ENCODE measurements at places on chromosomes 12 and 14.

GRCh38 chr12:2098852-2099251 is 46.1 kb downstream of the CACNA1C start:
- DNase-seq = no peak

- DNase-seq = no peak
These were observed 45.9 kb upstream of the IFNG-AS1 start for GRCh38 chr12:67943141-67943892.

DNA sequence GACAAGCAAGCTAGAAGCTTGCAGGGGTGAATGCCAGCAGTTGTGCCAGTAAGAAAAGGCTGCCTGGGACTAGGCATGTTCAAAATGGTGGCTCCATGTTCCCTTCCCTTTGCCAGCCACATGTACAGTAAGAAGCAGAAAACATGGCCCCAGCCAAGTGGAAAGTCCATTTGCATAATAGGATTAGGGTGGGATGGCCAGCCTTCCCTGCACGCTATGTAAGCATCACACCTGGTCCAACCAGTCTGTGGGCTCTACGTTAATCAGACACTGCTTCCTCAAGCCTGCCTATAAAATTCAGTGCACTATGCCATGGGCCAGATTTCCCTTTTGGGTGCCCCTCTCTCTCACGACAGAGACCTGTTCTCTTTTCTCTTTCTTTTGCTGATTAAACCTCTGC is 288.4 kb downstream of the GXYLT1 start:
- no peak for DNase-seq

DNA sequence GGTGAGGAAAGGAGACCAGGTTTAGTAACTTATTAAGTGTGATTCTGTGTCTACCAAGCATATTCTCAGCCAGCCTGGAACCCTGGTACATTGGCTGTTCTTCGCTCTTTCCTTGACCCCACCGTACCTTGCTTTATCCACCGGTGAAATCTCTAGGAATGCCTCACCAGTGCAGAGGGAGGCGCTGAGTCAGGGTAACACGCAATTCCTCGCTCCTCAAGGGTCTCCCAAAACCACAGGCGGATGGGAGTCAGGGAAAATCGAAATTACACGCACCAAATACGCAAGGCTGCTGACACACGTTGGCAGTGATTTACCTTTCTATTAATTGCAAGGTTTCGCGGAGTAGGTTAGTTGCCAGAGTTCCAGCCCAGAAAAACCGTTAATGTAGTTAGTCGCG is 845 bp downstream of the L3HYPDH start:
- no peak for DNase-seq

DNA sequence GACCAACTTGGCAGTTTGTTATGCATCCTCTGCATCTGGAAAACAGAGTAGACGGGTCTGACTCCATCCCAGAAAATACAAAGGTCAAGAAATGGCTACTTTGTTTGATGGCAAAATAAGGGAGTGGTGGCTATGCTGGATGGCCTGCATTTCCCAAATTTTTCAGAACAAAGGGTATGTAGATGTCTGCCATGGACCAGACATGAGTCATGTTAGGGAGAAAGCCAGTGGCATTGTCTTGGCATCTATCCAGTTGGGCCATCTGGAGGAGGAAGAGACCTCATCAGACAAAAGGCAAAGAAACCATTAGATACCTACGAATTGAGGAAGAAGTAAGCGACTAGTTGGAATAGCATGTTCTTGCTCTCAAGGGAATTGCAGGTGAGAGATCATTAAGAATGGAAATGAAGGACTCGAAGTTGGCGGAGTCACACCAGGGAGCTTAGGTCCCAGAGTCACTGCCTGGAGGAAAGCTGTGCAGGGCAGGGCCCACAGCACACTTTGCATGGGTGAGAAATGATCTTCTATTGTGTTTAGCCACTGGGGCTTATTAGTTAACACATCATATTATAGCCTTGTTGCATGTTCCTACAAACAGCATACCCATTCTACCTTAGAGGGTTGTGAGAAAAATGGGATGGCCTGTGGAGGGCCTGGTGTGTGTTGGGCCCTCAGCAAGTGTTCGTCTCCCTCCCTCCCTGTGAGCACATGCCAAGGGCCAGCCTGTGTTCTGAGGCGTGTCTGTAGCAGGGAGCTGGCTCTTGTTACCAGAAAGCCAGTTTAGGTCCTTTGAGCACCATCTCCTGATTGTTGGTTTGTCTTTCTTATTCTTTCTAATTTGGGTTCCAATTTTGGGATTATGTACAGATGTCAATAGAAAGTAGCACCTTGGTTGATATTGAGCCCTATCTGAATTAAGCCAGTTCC is 119.4 kb downstream of the KTN1 start:
- DNase-seq = no peak

- DNase-seq = no peak
These were observed 537.3 kb downstream of the TMTC2 start for GRCh38 chr12:83224012-83224411.

GRCh38 chr12:8036346-8036745 is 3.8 kb downstream of the FOXJ2 start:
- no peak for DNase-seq

DNA sequence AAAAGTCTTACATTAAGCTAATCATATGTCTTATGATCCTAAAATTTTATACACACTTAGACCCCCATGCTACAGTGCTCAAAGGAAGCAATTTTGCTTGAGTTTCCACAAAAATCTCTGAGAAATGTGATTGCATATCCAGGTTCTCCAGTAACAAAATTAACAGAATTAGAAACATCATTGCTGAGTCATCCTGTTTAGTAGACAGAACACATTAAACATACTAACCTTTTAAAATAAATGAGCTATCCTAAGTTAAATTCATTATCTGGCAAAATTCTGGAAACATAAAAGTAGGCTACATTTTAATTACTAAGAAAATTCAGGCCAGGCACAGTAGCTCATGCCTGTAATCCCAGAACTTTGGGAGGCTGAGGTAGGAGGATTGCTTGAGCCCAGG is 94.7 kb downstream of the DENND5B start:
- DNase-seq = no peak

DNA sequence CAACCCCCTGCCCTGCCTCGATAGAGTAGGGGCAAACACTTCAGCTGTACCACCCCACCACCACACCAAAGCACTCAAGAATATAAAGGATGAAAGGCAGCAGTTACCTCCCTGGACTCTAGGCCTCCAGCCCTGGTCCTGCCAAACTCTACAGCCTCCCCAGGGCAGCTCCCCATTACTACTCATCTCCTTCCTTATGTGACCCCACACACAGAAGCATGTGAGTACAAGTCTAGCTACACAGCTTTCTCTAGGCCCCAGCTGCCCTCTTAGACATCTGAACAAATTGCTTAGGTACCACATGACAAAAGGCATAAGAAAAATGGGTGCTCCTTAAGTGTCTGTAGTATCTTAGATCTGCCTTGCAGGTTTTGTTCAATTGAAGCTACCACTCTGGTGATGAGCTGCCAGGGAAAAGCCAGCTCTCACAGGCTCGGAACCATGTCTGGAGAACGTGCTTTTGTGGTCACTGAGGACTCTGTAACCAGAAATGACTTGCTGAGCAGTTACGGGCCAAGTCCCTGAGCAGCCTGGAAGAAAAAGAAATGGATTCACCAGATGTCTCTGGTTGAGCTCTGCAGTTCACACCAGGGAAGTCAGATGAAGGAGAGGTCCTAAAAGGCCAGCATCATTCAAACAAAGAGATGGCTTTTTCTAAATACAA is 32.8 kb downstream of the FMNL3 start:
- no peak for DNase-seq

- DNase-seq = no peak
These were observed 49.0 kb downstream of the TSPAN11 start for GRCh38 chr12:30975581-30975980.

DNA sequence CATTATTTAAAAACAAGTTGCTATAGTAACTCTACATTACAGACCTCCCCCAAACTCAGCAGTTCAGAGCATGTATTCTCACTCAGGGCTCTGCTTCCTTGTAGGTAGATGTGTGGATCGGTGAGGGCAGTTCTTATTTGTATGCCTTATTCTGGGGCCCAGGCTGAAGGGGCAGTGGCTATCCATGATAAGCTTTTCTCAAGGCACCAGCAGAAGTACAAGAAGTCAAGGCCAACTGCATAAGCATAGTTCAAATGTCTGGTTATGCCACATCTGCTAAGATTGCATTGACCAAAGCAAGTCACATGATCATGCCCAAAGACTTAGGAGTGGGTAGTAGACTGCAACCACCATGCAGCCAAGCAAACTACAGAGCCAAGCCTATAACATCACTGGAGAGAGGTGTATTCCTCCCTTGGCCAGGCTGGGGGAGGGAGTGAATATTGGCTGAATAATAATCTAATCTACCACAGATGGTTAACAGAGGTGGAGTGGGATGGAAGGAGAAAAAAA is 4.6 kb downstream of the PSEN1 start:
- no peak for DNase-seq

- no peak for DNase-seq
These were observed 87.3 kb upstream of the NUDT4 start for GRCh38 chr12:93290391-93290790.

GRCh38 chr14:31326111-31326510 is 94.2 kb downstream of the HEATR5A start:
- DNase-seq = no peak

- no peak for DNase-seq
These were observed 1.5 kb downstream of the TMEM132C start for GRCh38 chr12:128268379-128268995.

DNA sequence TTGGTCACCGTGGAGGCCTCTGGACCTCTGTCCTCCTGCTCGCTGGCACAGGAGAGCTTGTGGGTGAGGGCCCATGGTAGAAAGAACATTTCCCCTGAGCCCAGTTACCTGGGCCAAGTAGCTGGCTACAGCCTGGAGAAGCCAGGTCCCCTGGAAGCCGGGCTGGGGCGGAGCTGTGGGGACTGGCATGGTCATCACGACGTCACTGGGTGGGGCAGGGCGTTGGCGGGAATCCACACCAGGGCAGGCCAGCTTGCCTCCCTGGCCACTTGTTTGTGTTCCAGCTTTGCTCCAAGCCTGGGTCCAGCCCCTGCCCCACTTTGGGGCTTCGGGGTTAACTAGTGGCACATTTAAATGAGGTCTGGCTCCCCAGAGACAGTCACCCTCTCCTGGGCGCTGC is 35.0 kb upstream of the SLC24A4 start:
- DNase-seq = no peak

DNA sequence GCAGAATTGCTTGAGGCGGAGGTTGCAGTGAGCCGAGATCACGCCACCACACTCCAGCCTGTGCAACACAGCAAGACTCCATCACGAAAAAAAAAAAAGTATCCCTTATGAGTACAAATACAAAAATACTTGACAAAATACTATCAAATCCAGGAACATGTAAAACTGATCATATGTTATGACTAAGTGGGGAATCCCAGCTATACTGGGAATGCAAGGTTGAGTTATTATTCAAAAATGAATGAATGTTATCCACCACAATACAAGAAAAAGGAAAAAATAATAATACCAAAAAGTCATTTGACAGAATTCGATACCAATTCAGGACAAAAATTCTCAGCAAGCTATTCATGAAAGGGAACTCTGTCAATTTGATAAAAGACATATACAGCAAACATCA is 32.6 kb downstream of the MOK start:
- no peak for DNase-seq

DNA sequence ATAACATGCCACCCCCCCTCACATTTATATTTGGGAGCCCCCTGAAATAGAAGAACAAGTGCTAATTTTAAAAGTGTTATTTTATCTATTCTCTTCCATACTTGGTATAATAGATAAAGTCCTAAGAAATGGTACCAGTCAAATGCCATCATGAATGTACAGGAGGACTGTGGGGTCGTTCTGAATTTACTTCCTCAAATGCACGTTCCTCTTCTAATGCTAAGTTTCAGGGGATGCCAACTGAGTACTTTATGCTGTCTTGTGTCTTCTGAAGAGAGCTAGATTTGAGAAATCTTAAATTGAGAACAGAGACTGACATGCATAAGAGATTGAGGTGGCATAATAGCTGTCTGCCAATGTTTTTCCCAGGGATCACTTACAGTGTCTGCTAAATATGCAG is 59.0 kb downstream of the CFAP54 start:
- no peak for DNase-seq

DNA sequence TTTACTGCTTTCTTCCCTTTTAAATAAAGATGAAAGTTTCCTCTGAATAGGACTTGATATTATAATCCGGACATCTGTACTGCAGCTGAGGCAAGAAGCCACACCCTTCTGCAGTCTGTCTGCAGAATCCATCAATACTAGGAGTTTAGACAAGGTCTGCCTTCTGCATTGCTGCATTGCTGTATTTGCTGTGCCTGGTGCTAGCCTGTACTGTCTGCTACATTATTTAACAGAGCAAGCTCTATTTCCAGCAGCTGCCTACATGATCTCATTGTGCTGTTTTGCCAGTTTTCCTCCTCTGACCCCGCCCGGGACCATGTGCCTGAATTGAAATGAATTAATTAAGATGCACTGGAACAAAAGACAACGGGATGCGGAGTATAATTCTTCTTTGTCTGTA is 1.7 kb downstream of the TUBA1A start:
- DNase-seq = no peak

DNA sequence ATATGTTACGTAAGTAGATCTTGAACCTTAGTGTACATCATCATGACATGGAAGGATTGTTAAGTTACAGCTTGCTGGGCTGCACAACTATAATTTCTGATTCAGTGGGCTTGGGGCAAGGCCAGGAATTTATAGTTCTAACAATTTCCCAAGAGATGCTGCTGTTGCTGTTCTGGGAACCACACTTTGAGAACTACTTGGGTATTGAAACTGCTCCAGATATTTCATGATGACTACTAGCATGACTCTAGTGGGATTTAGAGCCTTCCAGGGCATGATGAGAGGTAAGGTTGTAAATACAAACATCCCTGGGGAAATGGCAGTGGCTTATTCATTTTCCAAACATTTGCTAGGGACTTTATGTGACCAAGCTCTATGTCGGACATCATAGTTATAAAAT is 904.8 kb upstream of the SEL1L start:
- no peak for DNase-seq

- no peak for DNase-seq
These were observed 50.8 kb downstream of the KCNA1 start for GRCh38 chr12:4960547-4960946.

DNA sequence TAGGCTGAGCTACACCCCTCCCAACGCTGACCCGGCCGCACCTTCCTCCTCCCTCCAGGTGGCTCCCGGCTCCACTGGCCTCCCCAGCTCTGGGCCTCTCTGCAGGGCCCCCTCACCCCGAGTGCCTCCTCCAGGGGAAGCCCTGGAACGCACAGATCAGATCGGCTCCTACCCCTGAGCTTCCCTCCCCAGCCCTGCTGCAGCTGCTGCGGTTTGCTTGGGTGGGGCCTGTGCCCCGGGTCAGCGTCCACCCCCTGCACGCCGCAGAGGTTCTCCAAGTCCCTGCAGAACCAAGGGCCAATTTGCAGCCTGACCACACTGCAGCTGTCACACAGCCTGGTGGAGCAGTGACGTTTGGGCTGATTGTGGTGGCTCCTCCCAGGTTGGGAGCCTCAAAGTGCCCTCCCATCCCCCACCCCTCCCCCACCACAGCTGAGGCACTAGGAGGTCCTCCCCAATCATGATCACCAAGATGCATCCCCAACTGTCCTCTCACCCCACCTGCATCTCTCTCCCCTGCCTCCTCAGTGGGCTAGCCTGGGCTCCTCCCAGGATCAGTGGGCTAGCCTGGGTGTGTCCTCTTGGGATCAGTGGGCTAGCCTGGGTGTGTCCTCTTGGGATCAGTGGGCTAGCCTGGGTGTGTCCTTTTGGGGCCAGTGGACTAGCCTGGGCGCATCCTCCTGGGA is 12.8 kb upstream of the FBRSL1 start:
- no peak for DNase-seq

GRCh38 chr12:57744194-57744776 is 554 bp upstream of the TSPAN31 start:
- no peak for DNase-seq

- DNase-seq = no peak
These were observed 12.2 kb upstream of the FOXG1 start for GRCh38 chr14:28754209-28754985.

GRCh38 chr14:94523265-94523664 is 14.0 kb upstream of the SERPINA12 start:
- DNase-seq = no peak

Data from stimulated activated CD8-positive, alpha-beta memory T cell treated with anti-CD3 and anti-CD28 coated beads, Interleukin-15, amount 100 ng/mL, for 48 hours (primary cell).